ENCODE measurements at places on chromosomes 7 and 10.
A peak's percentile ranks its signal among the peaks of the same experiment; 100 is the strongest.

- no peak for DNase-seq
Measured at GRCh38 chr7:44793919-44794318, 2.6 kb upstream of the PPIA start.

DNA sequence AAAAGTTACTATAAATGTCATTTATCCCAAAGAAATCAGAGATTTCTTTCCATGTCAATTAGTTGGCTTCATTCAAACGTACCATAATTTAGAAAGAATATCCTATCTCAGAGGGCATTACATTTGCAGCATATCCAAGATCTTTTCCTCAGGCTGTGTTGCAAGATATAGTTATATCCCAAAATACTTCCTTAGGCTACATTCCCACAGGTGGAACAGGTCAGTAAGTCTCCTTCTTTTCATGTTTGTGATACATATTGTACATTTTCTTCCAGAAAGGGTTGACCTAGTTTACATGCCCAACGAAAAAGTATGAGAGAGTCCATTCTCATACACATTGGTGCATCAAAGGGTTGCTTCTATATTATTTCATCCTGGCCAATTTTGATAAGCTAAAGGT lies 26.9 kb upstream of the VWA2 start:
- no peak for DNase-seq

DNA sequence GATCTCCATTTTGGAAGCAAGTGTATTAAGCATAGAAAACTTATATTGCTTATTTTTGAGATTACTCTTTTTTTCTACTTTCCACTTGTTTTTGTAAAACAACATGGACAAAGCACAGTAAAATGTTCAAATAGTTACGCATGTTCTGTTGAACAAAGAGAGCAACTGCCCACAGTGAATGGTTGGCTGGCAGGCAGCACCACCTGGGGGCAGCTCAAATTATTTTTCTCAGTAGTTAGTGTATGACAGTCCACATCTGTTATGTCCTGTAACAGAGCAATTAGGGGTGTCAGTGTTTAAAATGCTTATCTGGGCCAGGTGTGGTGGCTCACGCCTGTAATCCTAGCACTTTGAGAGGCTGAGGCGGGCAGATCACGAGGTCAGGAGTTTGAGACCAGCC lies 46.1 kb upstream of the CACUL1 start:
- peak; percentile 68 for DNase-seq

DNA sequence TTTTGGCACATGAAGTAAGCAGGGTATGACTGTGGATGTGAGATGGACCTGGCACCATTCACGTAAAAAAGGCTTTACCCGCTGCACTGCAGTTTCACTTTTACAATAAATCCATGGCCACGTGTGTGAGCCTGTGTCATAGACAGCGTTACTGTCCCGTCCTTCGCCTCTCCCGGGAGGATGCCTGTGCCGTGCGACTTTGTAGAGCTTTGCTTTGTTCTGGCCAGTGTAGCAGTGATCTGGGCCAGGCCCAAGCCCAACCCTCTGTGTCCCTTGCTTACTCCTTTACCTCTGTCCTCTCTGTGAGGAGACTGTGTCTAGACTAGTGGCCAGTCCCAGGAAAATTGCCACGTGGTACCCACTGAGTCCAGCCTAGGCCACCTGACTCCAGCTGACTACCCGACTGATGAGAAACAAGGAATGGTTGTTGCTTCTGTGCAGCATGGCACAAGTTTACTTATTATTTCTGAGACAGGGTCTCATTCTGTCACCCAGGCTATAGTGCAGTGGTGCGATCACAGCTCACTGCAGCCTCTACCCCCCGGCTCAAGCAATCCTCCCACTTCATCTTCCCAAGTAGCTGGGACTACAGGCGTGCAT lies 48.1 kb downstream of the JAKMIP3 start:
- DNase-seq: no peak

DNA sequence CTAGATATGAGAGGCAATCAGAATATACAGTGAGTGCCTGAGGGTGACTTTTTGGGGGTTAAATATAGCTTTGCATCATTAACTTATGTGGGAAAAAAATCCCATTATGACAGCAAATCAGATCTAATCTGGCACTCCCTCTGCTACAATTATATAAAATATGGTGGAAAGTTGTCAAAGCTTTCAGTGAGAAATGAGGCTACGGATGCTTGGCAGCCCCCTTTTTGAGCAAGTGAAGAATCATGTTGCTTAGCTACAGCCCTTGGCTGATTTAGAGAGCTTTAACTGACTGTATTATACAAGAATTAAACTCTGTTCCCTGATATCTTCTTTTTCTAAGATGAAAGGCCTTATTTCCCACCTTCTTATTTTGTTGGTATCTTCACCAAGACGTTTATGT lies 57.4 kb downstream of the GPR158 start:
- DNase-seq: no peak

GRCh38 chr7:158710651-158711102 lies 6.1 kb upstream of the NCAPG2 start:
- peak; percentile 96 for DNase-seq

- DNase-seq: peak; percentile 37
Measured at GRCh38 chr10:112307358-112308124, 24.3 kb downstream of the TECTB start.

DNA sequence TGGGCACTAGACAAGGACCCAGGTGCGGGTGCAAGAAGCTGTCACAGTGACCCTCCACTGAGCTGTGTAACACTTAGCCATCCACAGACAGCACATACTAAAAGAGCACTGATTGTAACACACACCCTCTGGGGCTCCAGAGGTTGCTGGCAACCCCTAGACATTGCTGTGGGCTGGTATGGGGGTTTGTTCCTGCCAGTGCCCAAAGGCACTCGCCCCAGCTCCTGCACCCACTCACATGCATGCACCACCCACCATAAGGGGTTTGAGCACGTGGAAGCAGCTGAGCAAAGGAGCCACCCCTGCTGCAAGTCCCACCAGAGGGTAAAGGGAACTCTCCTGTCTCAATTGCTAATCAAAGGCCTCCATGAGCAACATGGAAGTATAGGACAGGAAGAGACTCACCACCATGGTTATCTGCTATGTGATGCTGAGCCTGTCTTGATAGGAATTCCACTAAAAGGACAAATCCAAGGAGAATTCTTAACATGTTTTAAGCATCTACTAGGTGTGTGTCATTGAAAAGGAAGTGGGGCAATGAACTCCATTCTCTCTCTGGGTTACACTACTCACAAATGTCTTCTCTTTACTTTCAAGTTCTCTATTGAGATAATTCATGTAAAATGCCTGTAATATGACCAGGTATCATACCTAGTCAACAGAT lies 103.1 kb downstream of the GFRA1 start:
- no peak for DNase-seq

- DNase-seq: peak; percentile 60
Measured at GRCh38 chr10:6988654-6989053, 408.6 kb upstream of the PRKCQ start.

GRCh38 chr10:30052062-30052461 lies 7.3 kb downstream of the JCAD start:
- no peak for DNase-seq

All from inflammatory macrophage (primary cell).